Activated CD4-positive, CD25-positive, alpha-beta regulatory T cell treated with anti-CD3 and anti-CD28 coated beads, Interleukin-2, amount 50 U/mL, for 16 hours (primary cell): ENCODE measurements at places on chromosomes 11 and 22.
A peak's percentile ranks its signal among the peaks of the same experiment; 100 is the strongest.

- no peak for DNase-seq
Observed at GRCh38 chr22:48478124-48478523, 1349.5 kb downstream of the BRD1 start.

GRCh38 chr11:120054753-120055045 lies 83.2 kb downstream of the TRIM29 start:
- no peak for DNase-seq

GRCh38 chr11:115502636-115503082 lies 1.6 kb downstream of the CADM1 start:
- no peak for DNase-seq

GRCh38 chr11:128968916-128969315 lies 26.2 kb upstream of the TP53AIP1 start:
- no peak for DNase-seq

DNA sequence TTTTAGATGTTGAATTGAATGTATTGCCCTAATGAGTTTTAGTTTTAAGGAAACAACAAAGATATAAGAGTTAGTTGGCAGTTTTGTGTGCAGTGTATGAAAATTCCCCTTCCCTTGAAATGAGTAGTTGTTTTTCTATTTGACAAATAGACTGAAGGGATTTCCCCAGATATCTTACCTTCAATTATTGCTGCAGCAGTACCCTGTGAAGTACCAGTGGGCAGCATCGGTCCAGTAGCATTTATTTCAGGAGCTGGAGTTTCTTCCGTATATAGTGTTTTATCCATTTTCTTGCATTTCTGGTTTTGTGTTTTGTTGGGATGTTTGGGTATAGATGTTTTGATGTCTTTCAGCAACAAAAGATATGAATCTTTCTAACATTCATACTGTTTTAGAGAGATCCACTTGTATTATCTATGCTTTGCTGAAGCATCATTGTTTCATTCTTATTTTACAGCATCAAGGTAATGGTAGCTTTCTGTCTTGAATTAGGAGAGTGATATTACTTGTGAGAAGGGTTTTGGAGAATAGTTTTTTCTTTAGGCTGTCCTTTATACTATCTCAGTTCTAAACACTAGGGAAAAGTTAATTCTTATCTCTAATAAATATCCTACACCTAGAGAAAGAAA lies 7.4 kb downstream of the KMT2A start:
- no peak for DNase-seq

DNA sequence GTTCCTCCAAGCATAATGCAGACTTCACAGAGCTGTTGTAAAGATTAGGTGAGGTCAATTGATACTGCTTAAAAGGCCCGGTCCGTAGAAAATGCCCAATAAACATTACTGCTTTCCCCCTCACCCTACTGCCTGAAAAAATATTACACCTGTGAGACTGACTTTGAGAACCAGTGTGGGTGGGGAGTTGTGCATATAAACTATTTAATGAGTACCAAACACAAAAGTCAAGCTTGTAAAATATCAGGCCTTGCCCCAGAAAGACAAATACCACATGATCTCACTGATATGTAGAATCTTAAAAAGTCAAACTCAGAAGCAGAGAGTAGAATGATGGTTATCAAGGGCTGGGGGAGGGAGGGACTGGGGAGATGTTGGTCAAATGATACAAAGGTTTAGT lies 46.7 kb downstream of the C22orf42 start:
- DNase-seq, result no peak

- no peak for DNase-seq
Observed at GRCh38 chr11:113261709-113262475, 52.5 kb upstream of the TTC12 start.

DNA sequence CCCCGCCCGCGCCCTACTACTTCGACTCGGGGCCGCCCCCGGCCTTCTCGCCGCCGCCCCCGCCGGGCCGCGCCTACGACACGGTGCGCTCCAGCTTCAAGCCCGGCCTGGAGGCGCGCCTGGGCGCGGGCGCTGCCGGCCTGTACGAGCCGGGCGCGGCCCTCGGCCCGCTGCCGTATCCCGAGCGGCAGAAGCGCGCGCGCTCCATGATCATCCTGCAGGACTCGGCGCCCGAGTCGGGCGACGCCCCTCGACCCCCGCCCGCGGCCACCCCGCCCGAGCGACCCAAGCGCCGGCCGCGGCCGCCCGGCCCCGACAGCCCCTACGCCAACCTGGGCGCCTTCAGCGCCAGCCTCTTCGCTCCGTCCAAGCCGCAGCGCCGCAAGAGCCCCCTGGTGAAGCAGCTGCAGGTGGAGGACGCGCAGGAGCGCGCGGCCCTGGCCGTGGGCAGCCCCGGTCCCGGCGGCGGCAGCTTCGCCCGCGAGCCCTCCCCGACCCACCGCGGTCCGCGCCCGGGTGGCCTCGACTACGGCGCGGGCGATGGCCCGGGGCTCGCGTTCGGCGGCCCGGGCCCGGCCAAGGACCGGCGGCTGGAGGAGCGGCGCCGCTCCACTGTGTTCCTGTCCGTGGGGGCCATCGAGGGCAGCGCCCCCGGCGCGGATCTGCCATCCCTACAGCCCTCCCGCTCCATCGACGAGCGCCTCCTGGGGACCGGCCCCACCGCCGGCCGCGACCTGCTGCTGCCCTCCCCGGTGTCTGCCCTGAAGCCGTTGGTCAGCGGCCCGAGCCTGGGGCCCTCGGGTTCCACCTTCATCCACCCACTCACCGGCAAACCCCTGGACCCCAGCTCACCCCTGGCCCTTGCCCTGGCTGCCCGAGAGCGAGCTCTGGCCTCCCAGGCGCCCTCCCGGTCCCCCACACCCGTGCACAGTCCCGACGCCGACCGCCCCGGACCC lies 17.4 kb upstream of the ACR start:
- DNase-seq, result no peak

GRCh38 chr11:75577207-75577606 lies 15.2 kb downstream of the SERPINH1 start:
- DNase-seq, result peak; percentile 23

DNA sequence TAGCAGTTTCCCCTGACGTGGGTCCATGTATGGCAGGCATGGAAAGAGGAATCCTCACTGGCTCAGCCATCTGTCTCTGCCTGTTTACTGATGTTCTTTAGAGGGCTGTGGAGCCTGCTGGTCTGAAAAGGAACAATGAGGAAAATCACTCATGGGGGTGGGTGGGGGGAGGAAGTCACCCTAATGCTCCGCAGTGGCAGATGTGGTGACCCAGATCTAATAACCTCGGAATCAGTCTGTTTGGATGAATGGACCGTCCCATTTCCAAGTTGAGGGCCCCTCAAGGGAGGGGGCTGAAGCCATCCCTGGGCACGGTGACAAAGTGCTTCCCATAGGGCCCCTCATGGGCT lies 4.4 kb downstream of the BCR start:
- no peak for DNase-seq

GRCh38 chr11:65806979-65807378 lies 20.1 kb downstream of the OVOL1 start:
- no peak for DNase-seq

DNA sequence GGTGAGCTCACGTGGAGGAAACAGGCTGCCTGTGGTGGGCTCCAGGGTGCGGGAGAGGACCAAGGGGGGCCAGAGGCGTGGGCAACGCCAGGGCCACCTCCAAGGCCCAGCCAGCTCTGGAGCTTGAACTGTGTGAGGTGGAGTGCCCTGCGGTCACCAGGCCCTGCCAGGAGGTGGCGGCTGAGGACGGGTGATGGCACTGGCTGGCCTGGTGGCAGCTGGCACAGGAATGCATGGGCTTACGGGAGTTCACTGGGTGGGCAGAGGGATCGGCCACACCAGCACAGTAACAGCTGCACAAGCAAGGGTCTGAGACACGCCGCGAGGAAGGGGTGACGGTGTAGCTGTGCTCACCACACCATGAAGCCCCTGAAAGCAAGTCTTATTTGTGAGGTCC lies 15.8 kb downstream of the TOLLIP start:
- no peak for DNase-seq

- DNase-seq, result no peak
Observed at GRCh38 chr11:122850076-122850631, 11.9 kb downstream of the CRTAM start.

GRCh38 chr11:113363996-113364641 lies 23.5 kb upstream of the ANKK1 start:
- DNase-seq, result no peak

DNA sequence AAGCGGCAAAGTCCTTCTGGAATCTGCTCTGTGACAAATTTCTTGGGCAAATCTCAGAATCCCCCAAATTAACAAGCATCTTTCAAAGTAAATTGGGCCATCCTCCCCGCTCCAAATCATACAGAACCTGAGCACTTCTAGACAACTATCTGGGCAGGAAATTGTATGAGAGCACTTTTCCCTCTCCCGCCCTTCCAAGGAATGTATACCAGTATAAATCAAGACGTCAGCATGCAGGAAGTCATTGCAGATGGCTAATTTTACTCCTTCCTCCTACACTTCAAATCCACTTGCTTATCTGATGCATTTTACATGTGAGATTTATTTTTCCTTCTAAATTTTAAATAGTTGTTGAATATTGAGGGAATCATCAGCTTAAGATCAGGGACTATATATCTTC lies 52.1 kb downstream of the NTM start:
- DNase-seq, result no peak

GRCh38 chr11:45392591-45393091 lies 106.5 kb upstream of the SYT13 start:
- DNase-seq, result no peak

GRCh38 chr22:49589301-49589700 lies 238.4 kb downstream of the BRD1 start:
- DNase-seq, result no peak

DNA sequence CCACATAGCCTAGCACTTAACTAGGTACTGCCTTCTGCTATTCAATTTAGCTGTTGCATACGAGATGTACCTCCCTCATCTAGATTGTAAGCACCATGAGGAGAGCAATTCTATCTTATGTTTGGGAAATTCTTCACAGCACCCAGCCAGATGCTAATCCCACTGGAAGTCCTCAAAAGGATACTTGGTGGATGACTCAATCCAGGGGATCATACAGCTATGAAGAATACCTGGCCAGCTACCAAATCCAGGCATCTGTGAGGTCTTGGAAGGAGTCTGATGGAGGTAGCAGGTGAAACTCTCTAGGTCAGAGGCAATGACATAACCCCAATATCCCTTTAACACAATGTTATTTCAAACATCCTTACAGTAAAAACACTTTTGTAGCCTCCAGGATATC lies 167.8 kb upstream of the NCAM1 start:
- no peak for DNase-seq

- DNase-seq, result no peak
Observed at GRCh38 chr22:17890245-17890671, 116.0 kb upstream of the BID start.

- no peak for DNase-seq
Observed at GRCh38 chr22:22103078-22103875, 120.7 kb upstream of the TOP3B start.

- DNase-seq, result no peak
Observed at GRCh38 chr11:58650496-58650895, 28.0 kb downstream of the CNTF start.

GRCh38 chr11:95968585-95968984 lies 44.7 kb upstream of the MTMR2 start:
- DNase-seq, result no peak

DNA sequence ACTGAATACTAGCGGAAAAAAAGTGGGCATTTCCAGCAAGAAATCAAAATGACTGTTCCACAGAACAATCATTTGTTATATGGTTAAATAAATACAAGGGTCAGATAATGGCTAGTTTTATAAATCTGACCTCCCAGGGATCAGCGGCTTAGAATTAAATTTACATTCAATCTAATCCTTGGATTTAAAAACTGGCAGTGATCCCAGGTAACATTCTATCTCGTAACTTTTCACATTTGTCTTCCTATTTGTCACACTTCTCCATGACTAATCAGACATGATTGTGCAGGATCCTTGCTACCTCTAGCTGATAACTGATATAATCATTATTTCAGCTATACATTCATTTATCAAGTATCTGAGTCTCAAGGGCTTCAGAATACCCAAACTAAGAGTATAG lies 2.9 kb upstream of the MMP3 start:
- DNase-seq, result no peak

- no peak for DNase-seq
Observed at GRCh38 chr22:25007444-25008106, 55.1 kb downstream of the KIAA1671 start.

- no peak for DNase-seq
Observed at GRCh38 chr11:19199771-19200170, 2.0 kb downstream of the CSRP3 start.

GRCh38 chr11:45045683-45046471 lies 95.2 kb upstream of the TP53I11 start:
- DNase-seq, result no peak

DNA sequence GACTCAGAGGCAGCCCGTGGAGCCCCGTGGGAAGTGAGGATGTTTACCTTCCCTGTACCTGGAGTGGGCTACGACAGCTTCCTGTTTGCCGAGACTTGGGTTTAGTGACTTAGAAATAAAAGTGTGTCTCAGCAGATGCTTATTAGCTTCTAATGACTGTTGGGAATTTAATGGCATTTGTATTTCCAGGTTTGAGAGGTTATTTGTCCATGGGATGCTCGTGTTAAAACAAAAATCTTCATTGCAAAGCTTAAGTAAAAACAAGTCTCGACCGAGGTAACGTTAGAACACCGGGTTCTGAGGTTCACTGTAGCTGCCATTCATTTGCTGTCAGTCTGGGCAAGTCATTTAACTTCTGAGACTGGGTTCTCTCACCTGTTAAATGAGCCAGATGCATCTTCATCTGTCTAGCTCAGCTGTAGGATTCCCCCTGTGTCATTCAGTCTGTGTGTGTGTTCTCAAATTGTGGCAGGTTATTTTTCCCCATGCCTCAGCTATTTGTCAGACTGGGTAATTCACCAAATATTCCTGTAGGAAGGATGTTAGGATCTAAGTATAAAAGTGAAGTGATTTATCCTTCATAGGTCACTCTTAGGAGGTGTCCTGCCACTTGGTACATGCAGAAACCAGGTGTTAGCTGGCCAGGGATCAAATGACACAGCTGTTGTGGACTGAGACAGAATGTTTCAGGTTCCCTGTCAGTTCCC lies 791 bp downstream of the EI24 start:
- no peak for DNase-seq

- no peak for DNase-seq
Observed at GRCh38 chr11:1573903-1574237, 1.8 kb upstream of the DUSP8 start.

DNA sequence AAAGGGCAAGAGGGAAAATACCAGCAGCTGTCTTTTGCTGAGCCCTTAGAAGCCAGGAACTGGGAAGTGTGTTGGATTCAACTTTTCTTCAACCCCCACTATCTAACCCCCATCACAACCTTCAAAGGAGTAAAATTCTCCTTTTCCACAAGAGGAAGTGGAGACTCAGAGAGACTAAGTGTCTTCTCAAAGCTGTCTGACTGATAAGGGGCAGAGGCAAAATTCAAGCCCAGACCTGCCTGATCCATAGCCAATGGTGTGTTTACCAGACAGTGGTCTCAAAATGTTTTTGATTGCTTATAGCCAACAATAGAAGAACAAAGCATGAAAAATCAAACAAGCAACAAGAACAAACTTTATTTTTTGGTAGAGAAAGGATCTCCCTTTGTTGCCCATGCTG lies 707.0 kb downstream of the NTM start:
- DNase-seq, result no peak
